Fibroblast of villous mesenchyme (primary cell): ENCODE measurements at places on chromosomes 3 and 15. TPM values are rescaled to one million over a fixed set of nuclear protein-coding genes. Genes with fewer than 3 reads are reported as not detected.

GRCh38 chr3:32137870-32138269, 31.4 kb downstream of the GPD1L start:
- no peak for DNase-seq

GRCh38 chr3:109081746-109082510, 36.0 kb downstream of the MORC1 start:
- peak; percentile 26 for DNase-seq

- DNase-seq = no peak
Measured at GRCh38 chr15:27884726-27885125, 214.4 kb downstream of the OCA2 start.

- peak; percentile 68 for DNase-seq
Measured at GRCh38 chr15:69450968-69451695, 1.5 kb upstream of the RPLP1 start.

Gene PLSCR4
- 13.5 and 22.9 TPM in 2 replicates for total RNA-seq
